ENCODE measurements at places on chromosomes 6 and 20.

- DNase-seq, result no peak
These were observed 6.4 kb upstream of the MDGA1 start for GRCh38 chr6:37704066-37704465.

DNA sequence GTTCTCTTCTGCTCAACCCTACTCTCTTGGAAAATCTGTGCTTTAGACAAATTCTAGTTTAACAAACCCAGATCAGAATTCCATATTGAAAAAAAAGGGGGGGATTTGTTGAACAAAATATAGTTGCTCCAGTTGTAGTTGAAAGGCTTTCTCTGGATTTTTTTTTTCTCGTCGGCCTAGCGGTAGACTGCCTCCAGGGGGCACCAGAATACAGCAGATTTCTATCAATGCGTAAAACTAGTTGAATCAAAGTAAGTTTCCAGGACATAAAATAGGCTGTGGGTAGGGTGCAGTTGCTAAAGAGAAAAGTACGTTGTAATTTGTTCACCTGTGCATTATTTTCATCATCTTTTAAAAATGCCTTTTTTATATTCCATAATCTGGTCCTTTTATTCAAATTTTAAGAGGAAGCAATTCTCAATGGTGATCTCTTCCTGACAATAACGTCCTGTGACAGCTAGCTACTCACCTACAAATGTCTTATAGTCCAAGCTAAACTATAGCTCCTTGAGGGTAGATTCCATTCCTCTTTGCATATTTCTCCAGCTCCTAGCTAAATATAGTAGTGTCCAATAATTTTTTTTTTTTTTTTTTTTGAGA lies 105.4 kb downstream of the PERP start:
- no peak for DNase-seq

DNA sequence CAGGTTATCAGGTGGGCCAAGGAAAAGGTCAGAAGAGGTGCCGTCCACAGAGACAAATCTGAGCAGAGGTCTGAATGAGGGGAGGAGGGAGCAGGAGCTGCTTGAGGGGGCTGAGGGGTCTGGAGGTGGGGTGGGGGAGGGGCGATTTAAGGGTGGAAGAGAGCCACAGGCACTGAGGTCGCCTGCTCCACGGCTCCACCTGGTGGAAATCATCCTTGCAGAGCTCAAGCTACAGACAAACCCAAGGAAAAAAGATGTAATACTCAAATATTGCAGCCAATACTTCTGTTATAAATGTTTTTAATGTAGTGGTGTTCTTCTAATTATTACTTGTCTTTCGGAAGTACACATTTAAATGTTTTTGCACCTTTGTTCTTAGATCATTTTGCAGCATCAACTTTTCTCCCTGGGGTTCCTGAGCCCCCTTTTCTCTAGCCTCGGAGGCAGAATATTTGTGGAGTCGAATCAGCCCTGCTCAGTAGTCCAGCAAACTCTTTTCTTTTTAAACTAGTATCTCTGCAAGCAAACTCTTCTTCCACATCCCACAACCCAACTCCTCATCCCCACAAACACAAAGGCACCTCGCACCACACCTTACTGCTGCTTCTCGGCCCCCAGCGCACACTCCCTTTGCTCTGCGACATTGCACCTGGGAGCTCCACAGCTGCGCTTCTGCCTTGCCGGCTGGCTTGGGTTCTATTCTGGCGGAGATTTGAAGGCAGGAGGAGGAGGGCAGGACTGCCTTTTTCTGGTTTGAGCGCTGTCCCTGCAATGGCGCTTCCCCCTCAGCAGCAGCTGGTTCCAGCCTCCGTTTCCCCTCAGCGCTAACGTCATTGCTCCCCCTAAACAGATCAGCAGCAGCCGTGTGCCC lies 51.0 kb upstream of the TFAP2A start:
- no peak for DNase-seq

DNA sequence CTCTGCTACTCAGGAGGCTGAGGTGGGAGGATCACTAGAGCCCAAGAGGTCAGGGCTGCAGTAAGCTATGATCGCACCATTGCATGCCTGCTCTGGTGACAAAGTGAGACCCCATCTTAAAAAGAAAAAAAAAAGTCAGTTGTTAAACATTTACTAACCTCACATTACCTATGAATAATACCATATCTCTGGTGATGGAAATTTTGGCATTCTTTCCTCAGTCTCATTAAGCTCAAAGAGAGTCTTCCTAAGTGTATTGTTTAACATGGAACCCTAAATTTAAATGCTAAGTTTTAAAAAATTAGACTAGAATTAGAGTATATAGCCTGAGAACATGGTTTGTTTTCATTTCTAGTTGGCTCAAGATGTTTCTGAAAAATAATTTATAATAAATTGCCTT lies 11.3 kb upstream of the BFSP1 start:
- DNase-seq, result no peak

- no peak for DNase-seq
These were observed 824.8 kb upstream of the FLRT3 start for GRCh38 chr20:15162079-15162647.

- no peak for DNase-seq
These were observed 20.7 kb upstream of the RREB1 start for GRCh38 chr6:7087066-7087465.

DNA sequence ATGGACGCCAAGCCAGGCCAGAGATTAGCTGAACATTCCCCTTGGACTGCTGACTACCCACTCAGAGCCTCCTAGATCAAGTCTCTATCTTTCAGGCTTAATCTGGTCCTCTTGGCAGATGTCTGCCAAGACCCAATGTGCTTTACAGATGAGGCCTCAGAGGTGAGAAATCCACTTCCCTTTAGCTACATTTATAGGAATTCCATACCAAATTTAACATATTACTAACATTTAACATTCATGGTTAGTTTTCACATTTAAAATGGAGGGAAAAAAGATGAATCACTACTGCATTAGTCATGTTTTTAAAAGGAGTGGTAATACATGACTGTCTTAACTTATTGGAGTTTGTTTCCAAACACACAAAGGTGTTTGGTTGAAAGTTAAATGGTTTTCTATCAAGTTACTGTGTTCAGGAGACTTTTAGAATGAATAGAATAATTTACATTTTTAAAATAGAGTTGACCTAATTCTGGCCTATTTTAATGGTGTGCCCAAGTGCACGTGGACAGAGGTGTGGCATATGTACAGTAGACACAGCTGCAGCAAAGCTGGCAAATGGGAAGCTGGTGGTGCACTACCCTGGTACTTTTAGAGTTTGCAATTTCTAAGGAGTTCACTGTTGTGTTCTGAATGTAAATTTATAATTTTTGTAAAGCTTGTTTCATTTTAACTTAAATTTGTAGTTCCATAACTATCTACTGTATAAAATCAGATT lies 41.9 kb upstream of the CALHM6 start:
- no peak for DNase-seq

GRCh38 chr20:49695830-49696229 lies 17.8 kb downstream of the B4GALT5 start:
- DNase-seq, result no peak

DNA sequence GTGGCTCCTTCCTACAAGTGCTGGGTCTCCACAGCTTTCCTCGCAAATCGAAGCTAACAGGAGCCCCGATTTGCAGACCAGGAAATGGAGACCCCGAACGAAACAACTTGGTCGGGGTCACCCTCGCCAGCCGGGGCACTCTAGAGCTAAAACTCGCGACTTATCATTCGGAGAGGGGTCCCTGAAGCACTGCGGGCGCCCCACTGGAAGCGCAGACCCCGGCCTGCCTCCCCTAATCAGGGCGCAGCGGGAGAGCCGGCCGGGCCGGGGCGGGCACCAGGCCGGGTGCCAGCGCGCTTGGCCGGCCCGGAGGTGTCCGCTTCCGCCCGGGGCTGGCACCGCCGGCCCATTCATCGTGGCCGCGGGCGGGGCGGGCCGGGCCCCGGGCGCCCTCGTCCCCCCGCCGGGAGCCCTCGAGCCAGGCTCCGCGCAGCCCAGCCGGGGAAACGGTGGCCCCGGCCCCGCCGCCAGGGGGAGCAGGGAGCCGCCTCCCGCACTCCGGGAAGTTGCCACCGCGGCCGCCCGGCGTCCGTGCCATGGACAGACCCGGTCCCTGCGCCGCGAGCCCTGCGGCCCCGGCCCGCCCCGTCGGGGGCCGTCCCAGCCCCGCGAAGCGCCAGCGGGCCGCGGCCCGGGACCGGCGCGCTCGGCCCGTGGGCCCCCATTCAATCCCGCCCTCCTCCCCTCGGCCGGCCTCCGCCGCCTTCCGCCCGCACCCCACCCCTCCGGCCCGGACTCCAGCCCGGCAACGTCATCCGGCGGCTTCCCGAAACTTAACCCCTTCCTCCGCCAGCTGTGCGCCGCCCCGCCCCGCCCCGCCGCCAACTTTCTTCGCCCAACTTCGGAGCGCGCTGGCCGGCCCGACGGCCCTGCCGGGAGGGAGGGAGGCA lies 961 bp downstream of the RRBP1 start:
- no peak for DNase-seq

GRCh38 chr20:36366623-36367369 lies 60.7 kb downstream of the DLGAP4 start:
- DNase-seq, result no peak

DNA sequence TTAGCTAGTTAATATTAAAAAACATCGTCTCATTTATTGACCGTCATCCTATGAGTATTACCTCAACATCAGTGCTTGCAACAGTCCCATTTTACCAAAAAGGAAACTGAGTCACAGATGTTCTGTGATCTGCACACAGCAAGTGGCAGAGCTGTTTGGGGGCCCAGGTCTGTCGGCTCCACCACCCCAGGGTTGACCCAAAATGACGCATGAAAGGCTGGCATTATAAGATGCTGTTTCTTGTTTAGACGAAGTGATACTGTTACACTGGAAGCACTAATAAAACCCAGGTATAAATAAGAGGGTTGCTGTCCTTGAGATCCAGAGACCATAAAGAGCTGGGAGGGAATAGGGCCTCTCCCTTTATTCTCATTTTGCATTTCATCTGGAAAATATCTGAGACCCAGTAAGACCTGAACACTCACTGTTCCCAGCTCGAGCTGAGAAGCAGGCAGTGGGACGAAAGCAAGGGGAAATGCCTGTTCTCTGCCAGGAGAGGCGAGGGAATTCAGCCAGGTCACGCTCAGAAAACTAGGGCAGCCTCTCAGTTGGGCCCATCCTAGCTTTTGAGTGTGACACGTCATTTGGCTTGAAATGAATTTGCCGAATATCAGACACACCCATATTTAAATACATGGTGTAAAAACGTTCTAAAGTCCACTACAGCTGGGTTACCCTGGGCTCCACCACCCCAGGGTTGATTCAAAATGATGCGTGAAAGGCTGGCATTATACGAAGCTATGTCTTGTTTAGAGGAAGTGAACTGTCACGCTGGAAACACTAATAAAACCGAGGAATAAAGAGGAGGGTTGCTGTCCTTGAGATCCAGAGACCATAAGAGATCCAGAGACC lies 1.4 kb upstream of the MICAL1 start:
- no peak for DNase-seq

GRCh38 chr6:137810554-137811120 lies 56.4 kb upstream of the TNFAIP3 start:
- DNase-seq, result no peak

DNA sequence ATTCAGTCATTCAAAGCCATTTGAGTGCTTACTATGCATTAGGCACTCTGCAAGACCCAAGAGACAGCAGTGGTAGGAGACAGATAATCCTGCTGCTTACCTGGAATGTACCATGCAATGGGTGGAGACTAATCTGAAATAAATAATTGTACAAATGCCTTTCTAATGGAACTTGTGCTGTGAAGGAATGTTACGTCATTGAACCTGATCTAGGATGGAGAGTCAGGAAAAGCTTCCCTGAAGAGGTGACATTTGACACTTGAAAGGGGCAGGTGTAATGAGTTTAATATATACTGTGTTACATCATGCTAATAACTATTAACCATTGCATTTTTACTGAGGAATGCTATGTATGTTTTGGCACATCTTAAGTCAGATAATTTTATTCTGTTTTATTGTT lies 491.0 kb upstream of the FLRT3 start:
- DNase-seq, result no peak

Data from kidney epithelial cell (primary cell).